ENCODE measurements at places on chromosomes 4 and X.

DNA sequence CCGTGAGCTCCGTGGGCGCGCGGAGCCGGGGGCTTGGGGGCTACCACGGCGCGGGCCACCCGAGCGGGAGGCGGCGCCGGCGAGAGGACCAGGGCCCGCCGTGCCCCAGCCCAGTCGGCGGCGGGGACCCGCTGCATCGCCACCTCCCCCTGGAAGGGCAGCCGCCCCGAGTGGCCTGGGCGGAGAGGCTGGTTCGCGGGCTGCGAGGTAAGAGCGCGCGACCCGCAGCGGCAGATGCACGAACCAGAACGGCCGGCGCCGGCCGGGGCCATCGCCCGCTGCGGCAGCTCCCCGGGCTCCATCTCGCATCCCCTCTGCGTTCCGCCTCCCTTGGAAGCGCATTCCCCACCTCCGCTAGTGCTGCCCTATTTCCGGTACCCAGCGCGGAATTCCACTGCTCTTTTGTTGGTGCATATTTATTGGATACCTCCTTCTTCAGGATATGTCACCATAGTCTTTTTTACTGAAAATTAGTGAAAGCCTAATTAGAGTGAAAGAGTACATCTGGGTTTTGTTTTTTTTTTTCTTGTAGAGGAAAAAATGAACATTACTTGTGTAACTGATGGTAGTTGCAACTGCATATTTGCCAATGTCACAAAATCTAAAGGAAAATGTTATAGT, 797 bp downstream of the PKD2 start:
- no peak for DNase-seq

DNA sequence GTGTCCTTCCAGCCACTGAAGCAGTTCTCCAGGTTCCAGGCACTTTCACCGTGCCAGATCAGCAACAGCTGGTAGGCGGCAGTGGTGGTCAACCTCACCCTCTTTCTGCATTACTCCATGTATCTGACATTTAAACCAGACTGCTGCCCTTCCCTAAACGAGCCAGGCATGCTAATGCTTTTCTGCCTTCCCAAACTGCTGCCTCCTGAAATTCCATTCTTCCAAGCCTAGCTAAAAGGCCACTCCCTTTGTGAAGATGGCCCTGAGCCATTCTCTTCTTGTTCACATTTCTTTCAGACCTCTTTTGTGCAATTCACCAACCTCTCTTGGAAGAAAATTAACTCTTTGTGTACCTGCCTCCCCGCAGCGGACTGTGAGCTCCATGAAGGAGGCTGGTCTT, 73.7 kb downstream of the CHST7 start:
- DNase-seq: no peak

- DNase-seq: peak; percentile 64
These were observed 209.3 kb downstream of the UGT8 start for GRCh38 chr4:114807759-114808404.

GRCh38 chr4:176814770-176815169, 22.0 kb upstream of the VEGFC start:
- no peak for DNase-seq
